ENCODE measurements at places on chromosomes 11 and 22.

DNA sequence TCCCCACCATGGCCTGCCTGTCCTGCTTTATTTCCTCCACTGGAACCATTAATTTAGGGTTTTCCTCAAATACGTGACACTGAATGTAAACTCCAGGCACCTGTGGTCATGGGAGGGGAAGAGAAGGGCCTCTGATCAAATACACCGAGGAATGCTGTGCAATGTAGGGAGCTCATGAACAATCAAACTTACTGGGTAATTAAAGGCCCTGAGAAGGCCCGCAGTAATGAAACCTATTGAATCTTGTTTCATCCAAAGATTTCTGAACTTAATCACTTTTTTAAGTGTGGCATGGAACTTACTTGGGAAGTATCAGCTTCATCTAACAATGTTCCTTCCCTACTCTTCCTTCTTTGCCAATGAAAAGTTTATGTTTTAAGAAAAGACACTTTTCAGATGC lies 299.8 kb downstream of the MIAT start:
- no peak for DNase-seq

- DNase-seq: no peak
Observed at GRCh38 chr11:36392196-36392595, 96.1 kb downstream of the PRR5L start.

GRCh38 chr11:6472934-6473333 lies 807 bp downstream of the TRIM3 start:
- no peak for DNase-seq

GRCh38 chr11:2521081-2521732 lies 76.4 kb downstream of the KCNQ1 start:
- no peak for DNase-seq

GRCh38 chr22:19515654-19516377 lies 8.4 kb downstream of the CLDN5 start:
- no peak for DNase-seq

GRCh38 chr11:70225681-70226177 lies 22.6 kb downstream of the FADD start:
- no peak for DNase-seq

GRCh38 chr11:114061048-114061680 lies 1.7 kb downstream of the ZBTB16 start:
- DNase-seq: no peak

GRCh38 chr22:20524004-20524481 lies 16.6 kb downstream of the MED15 start:
- DNase-seq: no peak

- no peak for DNase-seq
Observed at GRCh38 chr11:131922220-131922619, 551.8 kb downstream of the NTM start.

DNA sequence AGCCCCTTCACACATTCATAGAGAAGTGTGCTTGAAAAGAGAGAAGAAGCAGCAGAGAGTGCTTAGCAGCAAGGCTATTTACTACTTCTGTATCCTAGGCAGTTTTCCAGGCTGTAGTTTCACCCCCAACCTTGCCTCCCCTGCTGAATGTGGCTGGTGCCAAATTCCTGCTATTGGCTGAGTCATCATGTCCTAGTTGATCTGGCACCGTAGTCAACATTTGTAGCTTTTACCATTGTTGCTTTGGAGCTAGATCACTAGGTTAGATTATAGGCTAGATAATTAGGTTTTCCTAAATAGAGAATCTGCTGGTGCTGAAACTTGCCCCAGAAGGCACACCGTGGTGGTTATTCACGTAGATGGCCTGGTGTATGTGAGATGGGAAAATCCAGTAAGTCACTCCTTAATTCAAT lies 32.7 kb downstream of the ARHGAP42 start:
- no peak for DNase-seq

DNA sequence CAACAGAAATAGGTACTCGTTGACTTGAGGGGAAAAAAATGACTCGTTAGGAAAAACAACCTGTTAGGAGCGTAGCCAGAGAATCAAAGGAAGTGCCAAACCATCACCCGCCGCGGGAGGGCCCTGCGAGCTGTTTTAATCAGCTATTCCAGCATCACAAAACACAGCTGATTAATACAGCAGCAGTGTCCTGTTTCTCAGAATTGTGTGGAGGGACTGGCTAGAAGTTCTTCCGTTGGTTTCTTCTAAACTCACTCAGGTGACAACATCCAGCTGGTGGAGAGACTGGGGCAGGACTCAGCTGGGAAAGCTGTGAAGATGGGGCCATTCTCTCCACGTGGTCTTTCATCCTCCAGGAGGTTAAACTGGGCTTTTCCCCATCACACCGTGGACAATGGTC lies 28.0 kb downstream of the HSPA8 start:
- DNase-seq: no peak

DNA sequence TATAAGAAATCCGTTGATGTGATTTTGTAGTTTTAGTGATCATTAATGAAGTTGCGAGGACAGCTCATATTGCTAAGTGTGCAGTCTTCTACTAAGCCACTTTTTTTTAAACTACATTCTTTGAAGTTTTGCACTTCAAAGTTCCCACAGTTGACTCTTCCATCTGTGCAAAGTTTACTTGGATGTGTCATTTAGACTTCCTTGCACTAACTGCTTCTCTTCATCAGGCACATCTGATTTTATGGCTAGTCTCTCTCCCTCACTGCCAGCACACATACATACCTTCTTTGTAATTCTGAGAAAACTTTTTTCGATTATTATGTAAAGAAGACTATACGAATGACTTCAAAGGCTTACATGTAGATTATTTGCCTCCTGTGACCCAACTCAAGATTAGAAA lies 250.0 kb downstream of the DYNC2H1 start:
- DNase-seq: no peak

- DNase-seq: no peak
Observed at GRCh38 chr11:103618528-103618927, 417.9 kb upstream of the DDI1 start.

GRCh38 chr22:47793304-47794101 lies 1031.1 kb downstream of the TBC1D22A start:
- no peak for DNase-seq

- DNase-seq: no peak
Observed at GRCh38 chr11:24386546-24387397, 110.1 kb upstream of the LUZP2 start.

DNA sequence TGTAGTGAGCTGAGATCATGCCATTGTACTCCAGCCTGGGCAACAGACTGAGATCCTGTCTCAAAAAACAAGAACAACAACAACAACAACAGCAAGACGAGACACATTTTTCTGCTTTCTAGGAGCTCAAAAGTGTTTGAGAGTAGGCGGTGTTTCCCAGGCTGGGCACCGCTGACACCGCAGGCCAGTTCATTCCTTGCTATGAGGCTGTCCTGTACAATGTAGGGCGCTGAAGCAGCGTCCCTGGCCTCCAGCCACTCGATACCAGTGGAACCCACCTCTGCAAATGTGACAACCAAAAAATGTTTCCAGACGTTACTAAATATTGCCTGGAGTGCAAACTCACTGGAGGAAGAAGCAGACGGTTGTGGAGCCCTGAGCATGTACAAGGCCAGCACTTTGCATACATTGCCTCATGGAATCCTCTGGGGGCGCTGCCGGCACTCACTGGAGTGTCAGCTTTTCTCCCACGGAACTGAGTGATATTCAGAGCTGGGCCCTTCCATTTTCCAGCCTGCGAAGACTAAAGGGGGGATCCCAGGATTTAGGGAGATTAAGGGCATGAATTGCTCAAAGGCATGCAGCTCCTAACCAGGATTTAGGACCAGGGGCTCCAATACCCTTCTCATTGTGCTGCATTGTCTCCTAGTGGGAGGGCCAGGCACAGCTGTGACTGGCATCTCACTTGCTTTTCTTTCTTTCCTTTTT lies 5.8 kb upstream of the MIEF1 start:
- peak; percentile 69 for DNase-seq

- no peak for DNase-seq
Observed at GRCh38 chr11:32068134-32068870, 22.6 kb upstream of the RCN1 start.

GRCh38 chr11:44615041-44615755 lies 49.7 kb downstream of the CD82 start:
- no peak for DNase-seq

DNA sequence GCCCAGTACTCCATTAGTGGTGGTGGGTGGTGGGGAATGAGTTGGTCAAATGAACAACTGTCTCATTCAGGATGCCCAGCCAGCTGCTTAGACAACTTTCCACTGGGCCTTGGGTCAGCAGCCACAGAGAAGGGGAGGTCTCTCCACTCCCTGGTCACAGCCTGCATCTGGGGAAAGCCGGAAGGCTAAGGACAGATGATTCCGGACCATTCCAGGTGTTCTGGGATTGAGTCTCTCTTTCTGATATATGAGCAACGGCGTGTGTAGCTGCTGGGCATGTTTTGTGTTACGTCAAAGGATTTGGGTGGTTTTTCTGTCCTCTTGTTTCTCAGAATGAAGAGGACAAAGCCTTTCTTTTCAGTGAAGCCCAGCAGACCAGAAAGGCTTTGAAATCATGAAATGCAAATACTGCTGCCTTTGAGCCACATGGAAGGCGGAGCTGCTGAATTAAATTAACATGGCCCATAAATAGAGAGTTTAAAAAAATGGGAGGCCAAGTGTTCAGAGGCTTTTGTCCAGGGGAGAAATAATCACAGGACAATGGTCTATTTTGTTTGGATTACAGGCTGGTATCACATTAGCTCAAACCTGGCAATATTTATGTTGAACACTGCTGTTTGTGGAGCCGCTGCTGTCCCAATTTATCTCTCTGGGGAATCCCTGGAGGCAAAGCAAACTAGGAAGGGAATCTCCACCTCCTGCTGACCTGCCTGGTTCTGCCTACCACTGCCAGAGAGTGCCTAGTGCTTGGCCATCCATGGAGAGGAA lies 234.4 kb upstream of the E2F8 start:
- no peak for DNase-seq

- DNase-seq: no peak
Observed at GRCh38 chr11:117232911-117233409, 489 bp downstream of the RNF214 start.
